ENCODE measurements at places on chromosomes 6 and 20.

DNA sequence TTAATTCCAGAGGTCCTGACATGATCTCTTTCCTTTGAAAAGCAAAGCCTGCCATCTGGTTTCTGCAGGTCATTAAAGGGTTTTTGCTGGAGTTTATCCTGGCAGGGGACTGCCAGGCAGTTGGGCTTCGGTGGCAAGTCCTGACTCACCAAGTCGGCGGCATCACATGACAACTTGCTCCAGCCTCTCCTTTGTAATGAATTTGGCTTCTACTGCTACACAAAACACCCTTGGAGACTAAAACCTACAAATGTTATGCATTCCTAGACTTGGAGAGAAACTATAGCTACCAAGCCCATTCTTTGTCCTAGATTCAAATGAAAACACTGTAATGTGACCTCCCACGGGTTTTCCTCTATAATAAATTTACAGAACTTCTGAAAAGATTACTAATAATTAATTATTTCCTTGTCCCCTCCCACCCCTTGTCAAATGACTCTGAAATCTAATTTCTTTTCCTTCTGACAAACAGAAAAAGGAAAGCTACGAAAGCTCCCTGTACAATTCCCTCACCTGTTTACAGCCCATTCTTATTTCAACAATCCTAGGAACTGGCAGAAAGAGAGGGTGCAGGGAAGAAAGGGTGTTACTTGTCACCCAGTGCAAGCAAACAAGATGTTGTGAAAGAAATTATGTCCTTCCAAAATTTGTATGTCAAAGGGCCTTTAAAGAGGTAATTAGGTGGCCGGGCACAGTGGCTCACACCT is 62.9 kb downstream of the QRSL1 start:
- no peaks in the 10 kb centered on the region for H3K4me1 ChIP-seq
- peak; percentile 53 for DNase-seq
- H3K27ac ChIP-seq = no peak overlapping the region
- H3K36me3 ChIP-seq = no peaks in the 10 kb centered on the region

- no peak overlapping the region for H3K27ac ChIP-seq
- no peaks in the 10 kb centered on the region for H3K36me3 ChIP-seq
- no peaks in the 10 kb centered on the region for H3K27me3 ChIP-seq
- DNase-seq = no peak
- H3K4me1 ChIP-seq = no peaks in the 10 kb centered on the region
Observed at GRCh38 chr20:44930517-44931168, 20.8 kb downstream of the PABPC1L start.

GRCh38 chr6:39330476-39330875 is 8.0 kb upstream of the KCNK16 start:
- no peak overlapping the region for H3K4me3 ChIP-seq
- no peaks in the 10 kb centered on the region for H3K27me3 ChIP-seq
- H3K27ac ChIP-seq = no peak overlapping the region
- no peak for DNase-seq

DNA sequence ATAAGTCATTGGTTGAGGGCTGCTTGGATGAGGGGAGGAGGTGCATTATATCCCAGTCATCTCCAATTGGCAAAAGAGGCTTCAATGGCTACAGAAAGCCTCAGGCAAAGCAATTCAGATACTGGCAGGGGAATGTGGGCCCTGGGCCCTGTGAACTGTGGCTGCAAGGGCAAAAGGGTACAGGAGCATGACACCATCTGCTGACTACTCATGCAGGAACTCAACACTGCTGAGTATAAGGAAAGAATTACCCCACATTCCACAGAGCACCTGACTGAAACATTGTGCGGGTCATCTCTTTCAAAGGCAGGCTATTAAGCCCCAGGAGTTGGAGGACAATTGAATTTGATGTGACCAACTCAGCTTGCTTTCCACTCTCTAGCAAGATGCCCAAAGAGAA is 92.1 kb upstream of the SPTLC3 start:
- H3K4me1 ChIP-seq = no peaks in the 10 kb centered on the region
- H3K4me3 ChIP-seq = no peak overlapping the region
- DNase-seq = no peak
- no peaks in the 10 kb centered on the region for H3K36me3 ChIP-seq

DNA sequence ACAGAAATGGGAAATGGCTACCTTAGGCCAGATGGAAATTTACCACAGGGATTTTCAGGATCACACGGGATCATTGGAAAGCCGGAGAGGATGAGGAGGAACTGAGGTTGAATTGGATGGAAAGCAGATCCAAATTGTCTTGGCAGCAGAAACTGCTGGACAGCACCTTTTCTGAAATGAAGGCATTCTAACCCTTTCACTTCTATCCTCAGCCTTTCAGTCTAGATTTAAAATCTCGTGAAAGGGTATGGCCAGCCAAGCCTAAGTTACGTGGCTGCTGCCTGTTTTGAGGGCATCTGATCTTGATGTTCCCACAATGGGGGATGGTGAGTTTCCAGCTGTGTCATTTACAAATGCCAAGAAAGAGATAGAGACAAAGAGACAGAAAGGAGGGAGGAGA is 358.2 kb downstream of the KIF16B start:
- no peak overlapping the region for H3K27ac ChIP-seq
- no peaks in the 10 kb centered on the region for H3K36me3 ChIP-seq
- no peak overlapping the region for H3K4me3 ChIP-seq
- no peaks in the 10 kb centered on the region for H3K4me1 ChIP-seq
- DNase-seq = no peak
- no peaks in the 10 kb centered on the region for H3K27me3 ChIP-seq

All from colonic mucosa (tissue), 4 donors.